ENCODE measurements at places on chromosomes 6 and 20. TPM values are rescaled to one million over a fixed set of nuclear protein-coding genes. Genes with fewer than 3 reads are reported as not detected.

The NUS1 gene
- 31.4 TPM for total RNA-seq

The BPIFB1 gene
- total RNA-seq: 0.08 TPM

The HLA-DOA gene
- not detected for total RNA-seq

The ANKEF1 gene
- total RNA-seq: 6.9 TPM

The MUC21 gene
- total RNA-seq: not detected

The BICRAL gene
- 3.0 TPM for total RNA-seq

The RIMS4 gene
- total RNA-seq: 1.6 TPM

The SS18L1 gene
- 8.8 TPM for total RNA-seq

The TAF11 gene
- 20.9 TPM for total RNA-seq

The BCAS4 gene
- total RNA-seq: 30.7 TPM

The ZC2HC1B gene
- not detected for total RNA-seq

The GABRR1 gene
- total RNA-seq: not detected

The TMEM200A gene
- 0.07 TPM for total RNA-seq

The ZBTB46 gene
- 0.86 TPM for total RNA-seq

The BPIFB4 gene
- not detected for total RNA-seq

The PPP1R3G gene
- total RNA-seq: 1.6 TPM

The FRMD1 gene
- total RNA-seq: 0.05 TPM

The ULBP3 gene
- 2.9 TPM for total RNA-seq

The GJA10 gene
- not detected for total RNA-seq

The HEY2 gene
- total RNA-seq: 0.07 TPM

The CLPSL1 gene
- total RNA-seq: not detected

The ADA gene
- total RNA-seq: 53.5 TPM
